Activated CD4-positive, alpha-beta T cell treated with anti-CD3 and anti-CD28 coated beads, Interleukin-2, Interleukin-4, amounts not matched to agents 100 ng/mL and 50 ng/mL, durations not matched to agents 16 hours and 8 hours (primary cell): ENCODE measurements at places on chromosomes 3 and 15.
A peak's percentile ranks its signal among the peaks of the same experiment; 100 is the strongest.

- DNase-seq: no peak
Measured at GRCh38 chr3:14345496-14346150, 56.8 kb upstream of the SLC6A6 start.

DNA sequence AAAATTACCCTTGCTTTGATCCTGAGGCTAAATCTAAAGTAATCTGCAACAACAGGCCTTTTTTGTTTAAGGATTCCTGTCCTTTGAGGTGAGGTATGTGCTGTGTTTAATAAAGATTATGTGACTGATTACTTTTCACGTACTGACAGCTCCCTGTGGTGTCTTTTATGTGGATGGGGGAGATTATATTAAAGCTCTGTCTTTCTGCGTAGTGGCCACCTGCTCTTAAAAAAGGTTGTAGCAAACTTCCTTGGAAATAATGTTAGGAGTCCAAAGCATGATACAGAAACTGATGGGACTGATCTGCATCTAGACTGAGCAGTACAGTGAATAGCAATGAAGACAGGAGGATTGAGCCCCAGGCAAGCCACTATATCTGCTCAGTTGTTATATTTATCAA is 453.0 kb upstream of the GOLIM4 start:
- no peak for DNase-seq

DNA sequence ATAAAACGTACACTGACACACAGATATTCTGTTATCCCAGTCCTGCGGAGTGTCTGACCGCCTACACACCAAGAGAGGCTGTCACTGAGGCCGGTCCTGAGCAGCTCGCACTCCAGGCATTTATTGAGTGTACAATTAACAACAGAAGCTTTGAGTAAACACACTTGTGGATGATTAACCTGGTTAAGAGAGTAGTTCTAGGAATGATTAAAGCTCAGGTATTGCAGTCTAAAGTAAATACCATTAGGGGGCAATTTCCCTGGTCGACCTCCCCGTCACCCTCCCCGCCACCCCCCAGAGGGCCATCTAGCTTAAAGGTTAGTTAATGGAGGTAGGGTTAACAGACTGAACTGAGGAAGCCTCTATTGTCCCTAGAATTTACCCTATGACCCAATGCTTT is 1278.5 kb downstream of the NSUN3 start:
- DNase-seq: no peak

DNA sequence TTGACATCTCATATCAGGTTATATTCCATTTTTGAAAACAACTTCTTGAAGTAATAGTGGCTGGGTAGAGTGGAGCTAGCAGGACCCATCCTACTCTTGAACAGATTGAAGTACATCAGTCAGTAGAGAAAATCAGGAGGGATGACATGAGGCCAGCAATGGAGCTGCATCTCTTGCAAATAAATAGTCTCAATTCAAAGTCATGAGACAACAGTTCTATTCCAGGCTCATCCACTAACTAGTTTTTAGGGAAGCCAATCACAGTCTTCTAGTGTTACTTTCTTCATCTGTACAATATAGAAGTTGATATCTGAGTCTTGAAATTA is 477.2 kb downstream of the RBMS3 start:
- no peak for DNase-seq

DNA sequence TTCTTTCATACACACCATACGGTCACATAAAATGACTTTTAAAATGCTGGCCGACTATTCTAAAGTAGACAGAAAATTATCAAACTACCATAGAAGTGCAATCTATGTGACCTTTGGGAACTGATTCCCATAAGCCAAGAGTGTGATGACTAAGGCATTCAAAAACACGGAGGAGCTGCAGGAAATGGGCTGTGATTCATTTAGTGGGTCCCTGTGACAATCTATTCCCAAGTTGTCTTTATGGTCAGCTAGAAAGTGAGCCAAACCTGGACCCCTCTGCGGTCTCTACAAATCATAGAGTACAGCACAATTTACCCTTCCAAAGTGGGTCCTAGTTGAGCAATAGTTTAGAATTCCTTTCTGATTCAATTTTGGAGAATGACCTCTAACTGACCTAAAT is 251.5 kb upstream of the CBLB start:
- DNase-seq: no peak

- DNase-seq: no peak
Measured at GRCh38 chr3:13014755-13015285, 58.4 kb downstream of the IQSEC1 start.

DNA sequence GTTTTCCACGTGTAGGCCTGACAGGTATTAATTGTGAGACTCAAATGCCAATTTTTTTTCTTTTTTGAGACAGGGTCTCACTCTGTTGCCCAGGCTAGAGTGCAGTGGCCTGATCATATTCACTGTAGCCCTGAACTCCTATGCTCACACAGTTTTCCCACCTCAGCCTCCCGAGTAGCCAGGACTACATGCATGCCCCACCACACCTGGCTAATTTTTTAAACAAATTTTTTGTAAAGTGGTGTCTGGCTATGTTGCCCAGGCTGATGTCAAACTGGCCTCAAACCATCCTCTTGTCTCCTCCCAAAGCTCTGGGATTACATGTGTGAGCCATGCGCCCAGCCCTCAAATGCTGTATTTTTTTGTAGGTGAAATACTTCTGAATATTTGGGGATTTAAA is 14.0 kb downstream of the SLC25A36 start:
- no peak for DNase-seq

GRCh38 chr3:99568663-99569335 is 69.6 kb upstream of the COL8A1 start:
- no peak for DNase-seq

- DNase-seq: no peak
Measured at GRCh38 chr15:62164396-62165103, 535 bp downstream of the C2CD4B start.

GRCh38 chr15:68650901-68651709 is 72.3 kb downstream of the CORO2B start:
- DNase-seq: peak; percentile 31

DNA sequence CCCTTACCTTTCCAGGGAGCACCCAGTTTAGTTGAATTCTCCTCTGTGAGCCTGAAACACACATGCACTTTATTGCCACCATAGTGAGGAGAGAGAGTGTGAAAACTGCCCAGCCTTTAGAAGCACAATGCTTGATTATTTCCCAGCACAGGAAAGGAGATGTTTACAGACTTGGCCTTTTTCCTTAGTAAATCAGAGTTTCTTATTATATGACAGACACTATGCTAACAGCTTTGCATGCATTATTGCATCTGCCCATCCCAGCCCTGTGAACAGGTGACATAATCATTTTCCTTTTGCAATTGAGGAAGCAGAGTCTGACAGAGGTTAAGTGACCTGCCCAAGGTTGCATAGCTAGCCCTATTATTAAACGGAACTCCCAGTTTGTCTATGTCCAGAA is 36.5 kb downstream of the CAPN3 start:
- DNase-seq: no peak

GRCh38 chr15:83305704-83306291 is 21.3 kb upstream of the BNC1 start:
- no peak for DNase-seq

DNA sequence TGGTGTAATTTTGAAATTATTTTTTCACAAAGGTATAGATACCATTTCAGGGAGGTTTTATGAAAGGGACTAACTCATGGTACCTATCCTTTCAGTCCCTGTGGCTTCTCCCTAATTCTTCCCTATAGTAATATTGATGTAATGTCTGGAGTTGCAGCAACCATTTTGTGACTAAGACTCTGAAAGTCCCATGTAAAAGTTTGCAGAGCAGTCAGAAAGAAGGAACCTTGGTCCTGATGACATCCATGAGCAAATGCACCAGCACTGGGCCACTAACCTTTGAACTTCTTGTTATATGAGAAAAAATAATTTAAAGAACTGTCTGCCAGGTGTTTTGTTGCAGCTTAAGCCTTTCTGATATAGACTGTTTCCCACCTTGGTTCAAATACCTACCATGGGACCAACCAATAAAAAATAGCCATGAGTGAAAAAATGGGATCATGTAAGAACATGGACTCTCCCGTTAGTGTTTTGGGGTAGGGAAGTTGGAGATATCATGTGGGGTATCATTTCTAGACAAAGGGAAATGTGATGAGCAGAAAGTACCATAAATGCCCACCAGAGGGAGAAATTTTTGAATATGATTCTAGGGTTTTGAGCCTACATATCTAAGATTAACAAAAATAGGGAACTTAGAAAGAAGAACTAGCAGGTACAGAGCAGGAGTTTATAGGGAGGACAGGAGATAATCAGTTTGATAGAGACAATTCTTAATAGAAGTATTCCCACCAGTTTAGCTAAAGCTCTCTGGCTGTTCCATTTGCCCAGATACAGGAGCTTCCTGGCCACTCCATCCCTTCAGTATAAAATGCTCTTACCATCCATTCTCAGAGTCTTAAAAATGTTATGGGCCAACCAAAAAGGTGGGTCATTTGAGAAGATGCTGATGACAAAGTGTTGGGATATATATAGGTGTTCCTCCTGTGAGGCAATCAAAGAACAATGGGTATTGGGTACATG is 3.4 kb upstream of the CPOX start:
- DNase-seq: peak; percentile 42

GRCh38 chr3:13746385-13746784 is 133.5 kb downstream of the WNT7A start:
- DNase-seq: no peak

DNA sequence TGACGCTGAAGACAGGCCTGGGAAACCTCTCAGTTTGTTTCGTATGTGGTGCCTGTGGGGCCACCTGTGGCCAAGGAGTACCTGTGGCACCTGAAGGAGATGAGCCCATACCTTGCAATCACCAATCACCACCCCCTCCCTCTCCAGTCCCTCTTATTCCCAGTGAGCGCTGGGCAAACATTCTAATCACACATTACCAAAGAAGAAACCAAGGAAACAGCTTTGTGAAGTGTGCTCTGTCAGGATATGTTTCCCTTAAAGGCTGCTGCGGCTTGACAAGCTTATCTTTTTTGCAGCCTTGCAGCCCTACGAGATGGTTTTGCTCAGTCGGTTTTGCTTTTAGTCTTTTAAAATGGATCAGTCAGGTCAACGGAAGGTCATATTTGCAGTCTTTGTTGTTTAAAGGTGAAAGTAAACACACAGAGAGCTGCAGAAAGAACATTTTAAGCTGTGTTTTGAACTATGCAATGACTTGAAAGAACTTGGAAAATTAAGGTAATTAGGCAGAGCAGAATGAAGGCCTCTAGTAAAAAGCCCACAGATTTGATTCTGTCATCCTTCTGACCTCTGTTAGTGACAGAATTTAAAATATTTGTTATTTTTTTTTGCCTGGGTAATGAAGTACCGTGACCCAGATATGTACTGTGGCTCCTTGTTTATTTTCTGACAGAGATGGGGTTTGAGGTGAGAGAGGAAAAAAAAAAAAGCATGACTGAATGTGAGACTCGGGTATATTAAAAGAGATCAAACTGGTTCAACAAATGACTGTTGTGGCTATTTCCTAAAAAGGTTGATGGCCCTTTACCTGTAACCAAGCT is 461.4 kb downstream of the NSUN3 start:
- no peak for DNase-seq

DNA sequence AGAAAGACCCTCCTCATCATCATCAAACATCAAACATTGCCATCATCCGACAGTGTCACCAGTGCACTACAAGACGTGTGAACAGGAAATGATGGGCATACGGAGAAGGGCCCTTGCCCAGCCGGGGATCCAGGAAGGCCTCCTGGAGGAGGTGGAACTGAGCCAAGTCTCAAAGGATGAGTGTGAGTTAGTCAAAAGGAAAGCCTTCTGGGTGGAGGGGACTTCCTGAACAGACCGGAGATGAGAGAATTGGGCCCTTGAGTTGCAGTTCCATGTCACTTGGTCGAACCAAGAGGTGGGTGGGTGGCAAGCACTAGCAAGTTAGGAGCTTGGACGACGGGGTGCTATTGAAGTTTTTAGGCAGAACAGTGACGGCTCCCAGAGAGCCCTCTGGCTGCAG is 8.5 kb downstream of the SEMA4B start:
- DNase-seq: peak; percentile 61

DNA sequence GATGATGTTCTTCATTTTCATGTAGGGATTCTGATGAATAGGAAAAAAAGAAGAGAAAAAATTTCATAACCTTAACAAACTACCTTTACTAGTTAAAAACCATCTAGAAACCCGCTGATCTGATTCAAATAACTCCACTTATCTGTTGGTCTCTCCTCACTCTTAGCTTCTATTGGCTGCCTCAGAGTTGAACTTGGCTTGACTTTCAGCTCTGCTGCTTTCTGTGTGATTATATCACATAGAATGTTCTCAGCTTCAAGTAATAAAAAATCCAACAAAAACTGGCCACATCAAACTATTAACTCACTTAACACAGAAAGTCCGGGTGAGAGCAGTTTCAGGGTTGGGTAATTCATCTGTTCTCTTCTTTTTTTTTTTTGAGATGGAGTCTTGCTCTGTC is 126.8 kb upstream of the RASGRP1 start:
- peak; percentile 47 for DNase-seq

DNA sequence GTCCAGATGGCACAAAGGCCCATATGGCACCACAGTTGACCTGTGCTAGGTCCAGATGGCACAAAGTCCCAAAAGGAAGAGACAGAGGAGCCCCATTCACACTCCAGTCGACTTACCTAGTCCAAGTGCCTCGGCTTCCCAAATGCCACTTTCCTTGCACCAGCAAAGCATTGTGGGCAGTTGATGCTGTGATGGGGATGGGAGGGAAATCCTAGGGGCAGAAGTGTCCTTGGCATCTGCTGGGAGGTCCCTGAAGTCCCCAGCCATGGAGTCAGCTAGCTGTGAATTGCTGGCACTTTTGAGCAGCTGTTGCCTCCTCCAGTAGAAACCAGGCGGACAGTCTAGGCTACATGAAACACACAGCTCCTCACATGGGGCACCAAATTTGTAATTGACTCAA is 60.3 kb upstream of the SIAH2 start:
- no peak for DNase-seq

DNA sequence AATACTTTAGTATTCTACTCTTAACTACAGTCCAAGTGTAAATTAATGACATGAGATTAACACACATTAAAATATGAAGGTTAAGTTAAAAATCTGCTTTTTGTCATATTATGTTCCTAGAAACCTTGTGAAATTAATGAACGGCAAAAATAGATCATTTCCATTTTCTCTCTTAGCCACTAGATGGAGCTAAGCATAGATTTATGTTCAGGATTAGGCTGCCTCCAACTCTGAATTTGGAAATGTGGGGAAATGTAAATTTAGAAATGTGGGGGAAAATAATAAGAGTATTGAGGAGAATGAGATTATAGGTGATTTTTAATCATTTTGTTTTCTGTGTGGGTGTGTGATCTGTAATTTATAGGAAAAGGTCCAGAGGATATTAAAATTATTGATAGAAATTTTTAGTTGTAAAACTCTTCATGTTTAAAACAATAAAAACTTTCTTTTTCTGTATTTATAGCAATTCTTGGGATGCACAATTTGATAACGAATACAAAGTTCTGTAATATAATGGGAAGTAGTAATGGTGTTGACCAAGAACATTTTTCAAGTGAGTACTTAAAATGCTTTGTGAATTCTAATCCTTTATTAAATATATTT is 59.2 kb downstream of the TMOD3 start:
- DNase-seq: peak; percentile 30

DNA sequence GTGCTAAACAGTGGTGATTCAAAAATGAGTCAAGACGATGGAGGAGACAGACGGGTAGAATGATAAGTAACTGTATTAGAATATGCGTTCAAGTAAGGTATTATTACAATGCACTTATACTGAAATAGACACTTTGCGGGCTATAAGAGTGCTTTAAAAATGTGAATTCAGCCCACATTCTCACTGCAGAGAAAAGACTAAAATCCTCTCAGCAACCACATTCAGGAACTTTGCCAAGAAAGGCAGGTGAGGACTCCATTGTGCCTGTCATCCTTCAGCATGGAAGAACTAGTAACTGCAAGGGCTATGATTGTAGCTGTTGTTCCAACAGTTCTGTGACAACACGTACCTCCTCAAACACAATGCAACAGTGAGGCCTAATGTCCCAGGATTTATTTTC is 272.0 kb downstream of the RORA start:
- DNase-seq: no peak

- DNase-seq: no peak
Measured at GRCh38 chr3:183287301-183287971, 34.4 kb downstream of the B3GNT5 start.
